ENCODE measurements at places on chromosomes 7 and 10.

DNA sequence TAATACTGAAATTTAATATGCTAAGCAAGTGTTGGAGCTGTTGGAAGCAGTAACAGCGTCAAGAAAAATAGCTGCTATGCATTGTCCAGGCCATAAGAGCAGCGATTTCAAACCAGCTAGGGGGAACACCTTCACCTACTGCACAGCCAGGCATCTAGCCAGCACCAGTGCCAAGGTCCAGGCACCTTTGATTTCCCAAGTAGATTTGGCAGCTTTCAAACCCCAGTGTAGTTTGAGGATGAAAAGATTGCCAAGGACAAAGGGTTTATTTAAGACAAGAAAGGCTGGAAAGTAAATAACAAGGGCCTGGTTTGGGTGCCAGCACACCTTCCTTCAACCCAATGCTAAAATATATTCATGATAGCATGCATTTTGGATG is 65.4 kb upstream of the ZNF92 start:
- no peak for DNase-seq

- DNase-seq = no peak
Observed at GRCh38 chr7:45884136-45884535, 4.2 kb upstream of the IGFBP1 start.

GRCh38 chr7:98724591-98724990 is 107.5 kb downstream of the NPTX2 start:
- DNase-seq = peak; percentile 18

DNA sequence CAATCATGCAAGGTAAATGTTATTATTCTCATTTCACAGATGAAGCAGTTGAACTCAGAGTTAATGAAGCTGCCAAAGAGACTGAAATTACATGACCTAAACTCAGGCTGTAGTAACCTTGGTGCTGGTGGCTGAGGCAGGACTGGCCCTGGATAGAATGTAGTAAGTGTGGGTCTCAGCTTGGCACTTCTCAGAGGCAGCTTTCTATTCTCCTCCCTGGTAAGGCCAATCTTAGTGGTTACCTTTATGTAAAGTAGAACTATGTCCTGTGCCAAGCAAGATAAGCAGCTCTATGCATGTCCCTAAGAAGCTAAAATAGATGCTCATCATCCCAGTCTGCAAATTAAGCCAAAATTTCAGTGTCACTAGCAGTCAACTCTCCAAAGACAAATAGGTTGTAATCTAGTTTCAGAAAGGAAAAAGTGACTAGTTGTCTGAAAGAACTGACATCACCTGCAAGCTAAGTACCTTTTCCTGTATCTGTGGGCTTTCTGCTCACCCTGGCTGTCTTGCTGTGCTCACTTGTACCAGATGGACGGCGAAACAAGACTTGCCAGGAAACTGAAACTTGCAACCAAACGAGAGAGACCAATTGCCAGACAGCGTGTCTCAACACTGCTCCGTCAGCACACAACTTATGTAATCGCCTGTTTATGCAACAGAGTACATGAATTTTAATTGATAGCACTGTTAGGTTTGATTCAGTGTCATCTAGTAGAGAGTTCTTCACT is 43.7 kb downstream of the CH25H start:
- DNase-seq = peak; percentile 8

GRCh38 chr7:151384352-151384697 is 25.5 kb downstream of the WDR86 start:
- DNase-seq = no peak

- DNase-seq = no peak
Observed at GRCh38 chr10:48926255-48926654, 13.4 kb downstream of the LRRC18 start.

GRCh38 chr7:89666136-89666835 is 488.0 kb upstream of the STEAP1 start:
- DNase-seq = no peak

GRCh38 chr10:43420369-43421200 is 11.6 kb upstream of the HNRNPF start:
- peak; percentile 75 for DNase-seq

GRCh38 chr7:55912748-55913158 is 25.5 kb downstream of the ZNF713 start:
- DNase-seq = peak; percentile 4

DNA sequence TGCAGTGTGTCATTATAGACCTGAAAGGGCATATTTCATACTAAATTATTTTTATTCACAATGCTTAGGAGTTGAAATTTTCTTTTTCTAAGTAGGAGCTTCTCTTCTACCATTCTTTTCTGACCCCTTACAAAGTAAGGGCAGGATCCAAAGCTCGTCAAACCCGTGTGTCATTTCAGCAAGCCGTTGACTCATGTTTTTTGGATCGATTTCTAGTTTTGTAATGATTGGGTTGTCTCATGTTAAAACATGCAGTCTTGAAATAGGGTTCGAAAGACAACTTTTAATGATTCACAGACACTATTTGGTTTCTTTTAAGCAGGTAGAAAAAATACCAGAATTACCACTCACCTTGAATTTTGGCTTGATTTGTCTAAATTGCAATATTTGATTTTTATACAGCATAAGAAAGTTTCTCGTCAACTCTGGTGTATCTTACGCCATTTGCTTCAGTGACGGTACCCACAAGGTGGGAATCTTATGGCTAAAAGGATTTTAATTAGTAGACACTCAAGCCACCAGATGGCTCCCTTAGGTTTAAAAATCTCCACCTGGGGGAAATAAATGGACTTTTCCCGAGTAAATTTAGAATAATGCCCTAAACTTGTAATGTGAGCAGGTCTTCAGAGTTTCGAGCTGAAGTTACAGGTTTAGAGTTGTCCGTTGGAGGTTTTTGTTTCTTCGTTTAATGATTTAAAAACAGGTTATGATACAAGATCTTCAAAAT is 283.4 kb downstream of the CCDC3 start:
- DNase-seq = no peak

- no peak for DNase-seq
Observed at GRCh38 chr7:33998476-33998875, 93.1 kb downstream of the BMPER start.

All from M059J (cell line).